Type B pancreatic cell (in vitro differentiated cells): ENCODE measurements at places on chromosomes 3 and 15. TPM values are rescaled to one million over a fixed set of nuclear protein-coding genes. Genes with fewer than 3 reads are reported as not detected.

The CFAP91 gene
- total RNA-seq: 2.1 and 19.0 TPM in 2 replicates

The PPP1R2 gene
- total RNA-seq: 25.7 and 37.5 TPM in 2 replicates

The RNF13 gene
- 40.6 and 57.8 TPM in 2 replicates for total RNA-seq

The TMEM45A gene
- 9.6 and 18.4 TPM in 2 replicates for total RNA-seq

The LRRC2 gene
- total RNA-seq: 0.31 TPM in 2 replicates

The HDC gene
- 0.14 TPM in 1 of 2 replicates, not detected in the other for total RNA-seq

The GOLGA8H gene
- 0.77 TPM in 1 of 2 replicates, not detected in the other for total RNA-seq

The RASL12 gene
- total RNA-seq: 0.33 and 4.0 TPM in 2 replicates

The IL5RA gene
- total RNA-seq: 0.14 and 0.51 TPM in 2 replicates

The MAP6D1 gene
- total RNA-seq: 3.2 and 3.3 TPM in 2 replicates

The MNS1 gene
- 2.9 and 9.0 TPM in 2 replicates for total RNA-seq

The TPRG1 gene
- 11.6 and 24.2 TPM in 2 replicates for total RNA-seq
